ENCODE measurements at places on chromosomes 5 and 9.

DNA sequence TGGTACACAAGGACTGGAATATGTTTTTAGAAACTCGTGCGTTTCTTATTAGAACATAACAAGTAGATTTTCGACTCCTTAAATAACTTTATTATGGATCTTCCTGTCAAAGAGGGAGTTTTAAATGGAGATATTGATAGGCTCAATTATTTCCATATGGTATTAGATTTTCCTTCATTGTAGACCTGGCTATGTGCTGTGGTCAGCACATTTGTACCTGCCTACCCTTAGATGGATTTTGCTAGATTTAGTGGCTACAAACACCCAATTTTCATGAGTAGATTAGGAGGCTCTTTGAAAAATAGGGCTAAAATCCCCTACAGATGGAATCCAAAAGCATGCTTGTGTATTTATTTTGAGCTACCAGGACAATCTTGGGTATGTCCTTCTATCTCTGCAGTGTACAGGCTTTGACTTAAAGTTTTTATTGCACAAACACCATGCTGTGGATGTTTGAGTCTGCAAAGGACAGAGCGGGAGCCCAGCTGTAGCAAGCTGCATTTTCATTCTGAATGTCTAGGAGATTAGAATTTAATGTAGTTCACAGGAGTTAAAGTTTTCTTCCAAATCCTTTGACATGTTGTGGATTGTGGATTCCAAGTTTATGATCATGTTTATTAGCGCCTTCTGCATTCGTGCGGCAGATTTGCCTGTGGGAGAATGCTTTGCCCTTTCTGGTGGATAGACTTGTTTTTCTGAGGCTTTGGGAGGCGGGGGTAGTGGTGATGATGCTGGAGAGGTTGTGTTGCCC lies 41.6 kb downstream of the GADD45G start:
- no peak for DNase-seq

DNA sequence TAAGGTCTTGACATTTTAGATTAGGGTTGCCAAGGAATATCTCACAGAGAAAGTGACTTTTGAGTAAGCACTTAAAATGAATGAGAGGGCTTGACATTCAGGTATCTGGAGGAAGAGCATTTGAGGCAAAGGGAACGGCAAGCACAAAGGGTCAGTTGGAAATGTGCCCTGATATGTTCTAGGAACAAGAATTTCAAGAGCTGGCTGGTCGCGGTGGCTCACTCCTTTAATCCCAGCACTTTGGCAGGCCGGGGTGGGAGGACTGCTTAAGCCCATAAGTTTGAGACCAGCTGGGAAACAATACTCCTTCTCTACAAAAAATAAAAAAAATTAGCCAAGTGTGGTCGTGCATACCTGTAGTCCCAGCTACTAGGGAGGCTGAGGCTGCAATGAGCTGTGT lies 16.5 kb downstream of the KIAA1958 start:
- no peak for DNase-seq

- DNase-seq = no peak
These were observed 12.0 kb downstream of the ADRA1B start for GRCh38 chr5:159928122-159928909.

DNA sequence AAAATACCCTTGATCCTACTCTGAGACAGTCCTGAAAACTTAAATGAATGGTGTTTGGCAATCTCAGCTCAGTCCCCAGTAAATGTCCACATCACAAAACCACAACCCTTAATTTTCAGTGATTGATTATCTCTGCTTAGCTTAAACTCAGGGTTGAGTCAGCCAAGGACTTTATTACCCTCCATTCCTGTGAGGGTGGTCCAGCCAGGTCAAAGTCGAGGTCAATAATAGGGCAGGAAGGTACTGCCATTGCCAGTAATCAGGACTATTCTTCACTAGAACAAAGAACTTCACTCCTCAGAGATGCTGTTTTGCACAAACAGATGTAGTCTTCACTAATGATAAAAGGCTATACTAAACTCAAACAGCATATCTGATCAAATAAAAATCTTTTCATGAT lies 499.4 kb downstream of the ISL1 start:
- no peak for DNase-seq

DNA sequence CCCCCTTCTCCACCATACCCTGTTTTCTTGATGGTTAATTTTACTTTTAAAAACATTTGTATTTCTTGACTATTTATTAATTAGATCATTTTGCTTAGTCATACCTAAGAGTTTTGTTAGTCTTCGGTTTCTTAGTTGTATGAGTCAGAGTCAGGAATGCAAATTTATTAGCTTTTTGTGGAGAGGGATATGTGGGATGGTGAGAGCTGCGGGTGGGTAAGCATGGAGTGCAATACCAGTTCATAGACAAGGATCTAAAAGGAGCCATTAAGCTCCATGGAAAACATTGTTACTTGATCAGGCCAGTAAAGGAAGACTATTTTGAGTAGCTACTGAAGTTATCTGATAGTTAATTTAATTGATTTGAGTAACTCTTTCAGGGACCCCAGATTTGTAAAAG lies 77.5 kb downstream of the ZSWIM6 start:
- DNase-seq = no peak

DNA sequence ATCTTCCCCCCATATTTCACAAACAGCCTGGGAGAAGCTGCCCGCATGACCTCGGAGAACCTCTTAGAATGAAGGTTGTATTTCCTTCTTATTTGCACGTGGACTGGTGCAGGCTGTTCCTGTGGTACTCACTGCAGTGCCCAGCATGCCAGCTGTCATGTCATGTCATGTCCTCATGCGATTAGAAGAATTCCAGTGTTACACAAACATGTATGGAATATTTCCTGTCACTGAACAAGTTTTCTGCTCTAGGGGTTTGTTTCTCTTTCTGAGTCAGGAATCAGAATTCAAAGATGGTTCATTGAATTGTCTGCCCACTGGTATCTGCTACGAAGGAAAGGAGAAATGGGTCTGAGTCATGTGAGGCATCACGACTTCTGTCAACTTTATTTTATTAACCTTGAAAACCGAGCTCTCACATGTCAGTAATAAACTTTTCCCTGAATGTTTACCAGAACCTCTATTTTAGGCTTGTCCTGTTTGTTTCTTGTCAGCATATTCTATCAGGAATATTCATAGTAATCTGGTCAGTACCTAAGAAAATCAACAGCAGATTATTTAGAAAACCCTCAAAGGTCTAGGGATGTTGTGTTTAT lies 415.6 kb downstream of the GADD45G start:
- DNase-seq = no peak

GRCh38 chr9:136631038-136632000 lies 31.4 kb upstream of the EGFL7 start:
- peak; percentile 88 for DNase-seq

- DNase-seq = no peak
These were observed 25.6 kb downstream of the MELK start for GRCh38 chr9:36598273-36598672.

DNA sequence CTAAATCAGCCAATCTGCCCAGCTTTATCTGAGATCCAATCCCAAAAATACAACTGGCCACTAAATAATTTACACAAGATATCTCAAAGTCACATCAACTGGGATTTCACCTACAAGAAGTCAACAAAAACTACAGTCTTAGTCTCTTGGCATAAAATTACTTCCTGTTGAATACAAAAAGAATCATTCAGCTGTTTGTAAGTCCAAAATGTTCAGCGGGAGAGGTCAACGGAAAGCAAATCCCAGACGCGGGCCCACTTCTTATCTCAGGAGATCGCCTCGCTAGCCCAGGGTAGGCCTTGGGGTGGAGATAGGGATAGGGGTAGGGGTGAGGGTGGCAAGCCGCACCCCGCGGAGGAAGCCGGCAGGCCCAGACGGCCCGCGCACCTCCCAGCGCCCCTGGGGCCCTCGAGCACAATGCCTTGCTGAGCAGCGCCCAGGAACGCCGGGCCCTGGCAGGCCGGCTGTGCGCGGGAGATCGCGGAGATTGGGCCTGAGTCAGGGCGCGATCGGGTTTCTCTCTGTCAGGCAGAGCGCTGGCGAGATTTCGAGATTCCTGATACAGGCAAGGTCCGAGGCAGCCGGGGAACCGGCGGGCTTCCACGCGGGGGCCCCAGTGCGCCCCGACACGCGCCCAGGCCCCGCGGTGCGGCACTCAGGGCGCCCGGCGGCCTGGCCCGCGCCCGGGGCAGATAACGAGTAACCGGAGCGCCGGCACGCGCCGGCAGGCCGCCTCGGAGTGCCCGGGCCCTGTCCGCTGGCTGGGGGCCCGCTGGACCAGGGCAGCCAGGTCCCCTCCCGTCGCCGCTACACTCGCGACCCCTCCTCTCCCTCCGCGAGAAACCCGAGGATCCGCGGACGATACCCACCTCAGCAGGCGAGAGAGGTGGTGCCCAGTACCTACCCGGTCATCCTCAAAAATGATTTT lies 601 bp downstream of the HINT1 start:
- DNase-seq = peak; percentile 86

DNA sequence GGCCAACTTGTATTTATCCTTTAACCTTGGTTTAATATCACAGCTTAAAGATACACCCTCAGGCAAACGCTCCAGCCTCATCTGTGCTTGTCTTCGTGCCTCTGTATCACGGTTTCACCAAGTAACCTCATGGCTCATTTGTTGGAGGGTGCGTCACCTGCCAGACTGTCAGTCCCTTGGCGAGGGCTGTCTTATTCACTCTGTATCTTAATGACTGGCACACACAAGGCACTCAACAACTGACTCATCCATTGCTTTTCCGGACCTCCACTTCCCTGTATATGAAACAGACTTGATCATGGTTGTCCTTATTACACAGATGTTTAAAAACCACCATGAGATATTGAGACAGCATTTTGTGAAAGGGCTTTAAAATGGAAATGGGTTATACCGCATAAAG lies 28.0 kb downstream of the LCP2 start:
- DNase-seq = peak; percentile 64

DNA sequence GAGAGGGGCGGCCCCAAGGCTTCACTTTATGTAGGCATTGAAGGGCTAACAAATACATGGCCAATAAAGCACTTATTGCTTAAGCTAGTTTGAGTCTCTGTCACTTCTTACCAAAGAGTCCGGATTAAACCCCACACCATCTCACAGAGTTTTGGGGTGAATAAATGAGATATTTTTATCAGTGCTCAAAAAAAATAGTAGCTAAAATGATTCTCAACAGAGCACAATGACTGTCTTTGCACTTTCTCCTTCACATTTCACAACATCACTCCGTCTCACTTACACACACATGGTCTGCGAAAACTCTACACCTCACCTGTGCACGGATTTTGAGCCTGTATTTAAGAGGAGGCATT lies 92.9 kb downstream of the LMX1B start:
- no peak for DNase-seq

GRCh38 chr9:27278374-27278773 lies 18.6 kb downstream of the EQTN start:
- DNase-seq = no peak

DNA sequence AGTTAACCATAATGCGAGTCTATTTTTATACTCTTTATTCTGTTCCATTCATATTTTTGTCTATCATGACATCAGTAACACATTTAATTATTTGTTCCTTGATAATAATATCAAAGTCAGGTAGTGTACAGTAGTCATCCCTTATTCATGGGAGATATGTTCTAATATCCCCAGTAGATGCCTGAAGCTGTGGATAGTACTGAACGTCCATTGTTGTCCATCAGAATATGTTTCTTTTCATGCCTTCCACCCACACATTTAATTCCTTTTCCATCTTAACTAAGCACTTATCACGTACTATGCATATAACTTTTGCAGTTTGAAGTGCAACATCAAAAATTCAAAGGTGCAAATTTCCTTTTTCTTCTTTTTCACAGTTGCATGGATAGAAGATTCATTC lies 53.6 kb downstream of the FER start:
- no peak for DNase-seq

DNA sequence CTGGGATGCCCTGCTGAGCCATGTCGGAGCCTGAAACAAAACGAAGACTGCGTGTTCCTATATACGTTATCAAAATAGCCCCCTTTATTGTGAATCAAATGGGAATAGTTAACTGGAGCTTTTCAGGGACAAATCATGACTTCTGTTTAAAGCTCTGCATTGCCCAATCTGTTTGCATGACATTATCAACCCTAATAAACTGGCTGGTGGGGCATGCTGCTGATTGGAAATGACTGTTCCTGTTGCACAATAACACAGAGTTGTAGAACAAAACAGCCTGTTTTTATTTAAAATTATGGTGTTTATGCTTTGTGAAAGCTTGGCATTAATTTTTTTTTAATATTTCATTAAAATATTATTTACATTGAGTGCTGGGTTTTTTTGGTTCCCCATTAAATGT lies 215.5 kb downstream of the TMEM167A start:
- DNase-seq = no peak

DNA sequence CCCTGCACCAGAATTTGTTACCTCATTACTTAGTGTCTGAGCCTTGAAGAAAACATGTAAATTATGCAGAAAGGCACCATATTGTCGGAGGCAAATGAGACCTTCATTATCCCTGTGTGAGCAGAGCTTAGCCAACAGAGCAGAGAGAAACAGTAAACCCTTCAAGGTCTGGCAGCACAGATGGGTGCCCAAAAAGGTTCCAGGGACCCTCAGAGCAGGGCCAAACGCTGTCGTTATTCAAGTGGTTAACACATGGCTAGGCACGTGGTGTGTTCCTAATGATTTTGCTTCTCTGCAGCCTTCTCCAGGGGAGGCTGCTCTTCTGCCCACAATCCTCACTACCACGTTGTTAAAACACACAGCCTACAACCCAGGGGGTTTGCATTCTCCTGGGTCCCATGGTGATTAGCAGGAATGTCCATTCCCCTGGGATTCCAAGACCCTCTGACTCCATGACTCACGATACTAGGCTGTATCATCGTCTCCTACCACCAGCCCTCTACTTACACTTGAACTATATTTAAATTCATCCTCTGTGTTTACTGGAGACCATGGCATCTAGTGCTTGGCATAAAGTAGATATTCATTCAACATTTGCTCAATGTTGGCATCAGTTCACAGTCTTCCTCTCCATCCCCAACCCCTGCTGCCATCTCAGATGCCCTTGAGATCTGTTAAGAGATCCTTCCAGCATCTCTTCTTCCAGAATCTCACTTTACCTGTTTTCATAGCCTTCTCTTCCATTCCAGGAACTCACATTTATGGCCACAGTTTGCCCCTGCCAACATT lies 174.5 kb upstream of the RAD23B start:
- no peak for DNase-seq

GRCh38 chr5:1320436-1321344 lies 24.2 kb downstream of the CLPTM1L start:
- DNase-seq = peak; percentile 47

DNA sequence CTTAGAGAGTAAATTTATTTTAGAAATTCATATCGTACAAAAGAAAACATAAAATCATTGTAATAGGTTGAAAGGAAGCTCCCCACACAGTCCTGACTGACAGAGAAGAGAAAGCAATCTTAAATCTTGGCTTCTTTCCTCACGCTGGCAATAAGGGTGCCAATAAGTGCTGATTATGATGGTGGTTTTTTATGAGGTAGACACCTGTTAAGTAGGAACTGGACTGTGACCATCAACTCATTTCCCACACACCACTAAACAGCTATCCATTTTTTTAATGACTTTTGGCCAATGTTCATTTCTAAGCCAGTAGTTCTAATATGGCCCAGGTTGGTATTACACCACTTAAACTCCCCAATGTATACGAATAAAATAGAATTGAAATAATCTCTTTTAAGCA lies 893.5 kb upstream of the NUDT12 start:
- DNase-seq = no peak

GRCh38 chr9:125437771-125438221 lies 176.2 kb downstream of the GAPVD1 start:
- no peak for DNase-seq
